ENCODE measurements at places on chromosomes 1 and 21.

DNA sequence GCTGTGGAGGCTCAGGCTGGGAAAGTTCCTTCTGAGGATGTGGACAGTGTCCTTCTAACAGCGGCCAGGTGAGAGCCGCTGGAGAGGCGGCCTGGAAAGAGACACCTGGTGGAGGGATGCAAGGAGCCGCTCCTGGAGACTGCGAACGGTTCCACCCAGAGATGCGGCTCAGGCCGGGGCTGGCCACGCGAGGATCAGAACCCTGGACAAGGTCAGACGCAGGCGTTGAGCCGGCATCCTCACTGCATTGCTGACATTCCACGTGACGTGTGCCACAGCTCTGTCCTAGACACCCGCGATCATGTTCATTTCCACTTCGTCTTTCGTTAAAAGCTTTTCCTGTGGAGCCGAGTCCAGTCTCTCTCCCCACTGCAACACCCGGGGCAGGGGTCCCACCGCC is 28.8 kb downstream of the CFAP74 start:
- DNase-seq = no peak

- no peak for DNase-seq
Observed at GRCh38 chr1:43533584-43533983, 2.9 kb downstream of the PTPRF start.

DNA sequence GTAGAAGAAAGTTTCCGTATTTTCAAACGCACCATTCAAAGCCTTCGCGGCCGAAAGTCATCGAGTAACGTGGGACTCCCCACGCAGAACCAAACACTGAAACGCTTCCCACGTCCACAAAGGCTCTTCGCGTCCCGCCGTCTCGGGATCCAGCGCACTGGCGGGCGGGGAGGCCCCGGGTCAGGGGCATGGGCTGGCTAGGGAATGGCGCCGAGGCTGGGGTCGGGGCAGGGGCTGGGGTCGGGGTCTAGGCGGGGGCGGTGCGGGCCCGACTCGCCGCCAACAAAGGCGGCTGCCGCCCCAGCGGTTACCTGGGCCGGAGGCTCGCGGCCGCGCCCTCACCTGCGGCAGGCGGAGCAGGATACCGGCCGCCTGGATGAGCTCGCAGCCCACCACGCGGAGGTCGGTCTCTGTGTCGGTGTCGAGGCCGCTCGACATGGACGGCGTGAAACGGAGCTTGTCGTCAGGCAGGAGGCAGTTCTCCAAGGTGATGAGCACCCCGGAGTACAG is 403 bp downstream of the CCNL2 start:
- no peak for DNase-seq

- DNase-seq = no peak
Observed at GRCh38 chr1:236535662-236536161, 11.9 kb downstream of the LGALS8 start.

GRCh38 chr1:174209347-174210187 is 50.2 kb downstream of the RABGAP1L start:
- DNase-seq = no peak

GRCh38 chr1:228291906-228292608 is 84.2 kb downstream of the OBSCN start:
- DNase-seq = no peak

GRCh38 chr1:186849271-186849671 is 20.5 kb downstream of the PLA2G4A start:
- no peak for DNase-seq

GRCh38 chr21:42621819-42622177 is 31.6 kb upstream of the PDE9A start:
- no peak for DNase-seq

DNA sequence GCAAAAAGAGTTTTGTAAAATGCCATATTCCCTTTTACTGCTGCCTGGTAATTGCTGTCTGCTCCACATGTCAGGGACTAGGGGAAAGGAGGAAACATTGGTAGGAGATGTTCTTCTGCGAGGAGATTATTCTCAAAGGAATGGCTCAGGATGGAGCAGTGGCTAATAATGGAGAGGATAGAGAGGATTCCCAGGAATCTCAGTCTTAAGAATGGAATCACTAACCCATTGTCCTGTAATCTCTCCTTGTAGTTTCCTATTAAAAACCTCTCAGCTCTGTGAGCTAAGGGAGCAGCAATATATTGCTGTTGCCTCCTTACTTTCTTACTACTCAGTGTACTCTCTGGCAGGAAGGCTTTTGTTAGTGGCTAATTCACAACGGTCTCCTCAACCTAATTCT is 175.4 kb downstream of the HS2ST1 start:
- DNase-seq = no peak

DNA sequence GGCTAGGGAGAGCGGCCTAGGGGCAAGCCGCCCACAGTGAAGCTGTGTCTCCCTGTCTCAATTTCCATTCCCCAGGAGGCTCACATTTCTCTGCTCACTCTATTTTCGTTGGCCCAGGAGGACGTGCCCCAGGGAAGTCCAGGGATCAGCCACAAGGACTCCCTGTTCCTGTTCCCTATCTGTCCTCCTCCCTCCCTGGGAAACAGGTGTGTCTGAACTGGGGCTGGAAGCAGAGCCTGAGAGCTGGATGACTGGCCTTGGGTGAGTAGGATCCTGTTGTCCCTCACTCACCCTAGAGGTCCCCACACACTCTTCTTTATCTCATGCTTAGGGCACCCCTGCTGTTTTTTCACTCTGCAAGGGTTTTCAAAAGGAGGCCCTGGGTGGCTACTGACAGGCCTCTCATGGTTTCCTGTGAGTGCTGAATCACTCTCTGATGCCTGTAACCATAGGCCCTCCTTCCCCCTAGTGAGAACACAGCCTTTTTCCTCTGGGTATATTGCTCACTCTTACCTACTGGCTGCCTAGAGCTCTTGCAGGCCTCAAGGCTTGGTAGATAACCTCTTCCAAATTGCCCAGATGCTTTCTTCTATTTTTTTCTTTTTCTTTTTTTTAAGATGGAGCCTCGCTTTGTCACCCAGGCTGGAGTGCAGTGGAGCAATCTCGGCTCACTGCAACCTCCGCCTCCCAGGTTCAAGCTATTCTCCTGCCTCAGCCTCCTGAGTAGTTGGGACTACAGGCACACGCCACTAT is 3.3 kb upstream of the UTP11 start:
- DNase-seq = no peak

- no peak for DNase-seq
Observed at GRCh38 chr1:233256789-233257188, 38.7 kb downstream of the PCNX2 start.

- no peak for DNase-seq
Observed at GRCh38 chr1:167728818-167729410, 7.1 kb downstream of the MPZL1 start.

DNA sequence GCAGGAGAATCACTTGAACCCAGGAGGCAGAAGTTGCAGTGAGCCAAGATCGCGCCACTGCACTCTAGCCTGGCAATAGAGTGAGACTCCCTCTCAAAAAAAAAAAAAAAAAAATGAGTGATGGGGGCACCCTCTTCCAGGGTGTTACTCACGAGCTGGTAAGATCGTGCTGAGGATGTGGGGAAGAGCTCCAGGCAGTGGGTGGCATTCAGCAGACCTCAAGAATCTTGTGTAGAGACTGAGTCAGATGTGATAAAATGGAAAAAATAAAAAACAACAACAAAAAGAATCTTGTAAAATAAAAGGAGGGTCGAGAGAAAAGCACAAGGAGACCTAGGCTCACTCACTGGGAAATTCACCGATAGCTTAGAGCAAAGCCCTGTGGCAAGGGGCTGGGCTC is 38.5 kb downstream of the EPHA2 start:
- DNase-seq = no peak

DNA sequence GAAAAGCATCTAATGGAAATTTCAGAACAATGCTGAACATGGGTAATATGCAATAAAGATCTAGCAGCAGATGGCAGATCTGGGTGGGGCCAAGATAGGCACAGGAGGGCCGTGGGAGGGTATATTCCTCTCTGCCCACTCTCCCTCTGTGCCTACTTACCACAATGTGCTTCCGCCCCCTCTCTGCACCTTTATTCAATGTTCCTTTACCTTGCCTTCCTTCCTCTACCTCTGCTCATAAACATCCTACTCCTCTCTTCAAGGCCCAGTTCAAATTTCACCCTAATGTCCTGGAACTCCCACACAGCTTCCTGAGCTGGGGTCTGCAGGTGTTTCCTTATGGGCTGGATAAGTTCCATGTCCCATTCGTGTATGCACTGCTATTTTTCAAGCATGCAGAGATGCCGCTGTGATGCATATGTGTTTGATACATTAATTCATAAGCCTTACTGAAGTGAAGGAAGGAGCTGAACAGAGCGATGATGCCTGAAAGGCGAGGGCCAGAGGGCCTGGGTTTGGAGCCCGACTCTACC is 65.6 kb upstream of the EDEM3 start:
- DNase-seq = no peak

- DNase-seq = no peak
Observed at GRCh38 chr1:42735056-42735455, 5.0 kb downstream of the CLDN19 start.

DNA sequence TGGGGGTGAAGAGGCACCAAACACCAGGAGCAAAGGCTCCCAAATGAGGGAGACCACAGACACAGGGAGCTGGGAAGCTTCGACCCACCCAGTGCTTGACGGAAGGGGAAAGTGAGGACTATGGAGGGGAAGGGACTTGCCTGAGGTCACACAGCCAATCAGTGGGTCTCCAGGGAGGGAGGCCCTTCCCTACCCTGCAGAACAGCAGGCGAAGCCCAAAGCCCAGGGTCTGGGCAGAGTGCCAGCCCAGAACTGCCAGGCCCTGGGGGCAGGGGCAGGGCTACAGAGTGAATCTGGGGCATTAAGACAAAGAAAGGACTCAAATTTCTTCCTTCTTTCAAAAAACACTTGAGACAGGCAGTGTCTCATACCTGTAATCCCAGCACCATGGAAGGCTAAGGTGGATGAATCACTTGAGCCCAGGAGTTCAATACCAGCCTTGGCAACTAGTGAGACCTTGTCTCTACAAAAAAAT is 45.5 kb upstream of the ECE1 start:
- no peak for DNase-seq

All from AG04450 (cell line).